Cardiac muscle cell (in vitro differentiated cells and primary cell): ENCODE measurements at places on chromosomes 16 and 17. TPM values are rescaled to one million over a fixed set of nuclear protein-coding genes. Genes with fewer than 3 reads are reported as not detected.

Gene FBXW10
- polyA plus RNA-seq: 0.31 TPM in 1 of 2 replicates, not detected in the other

Gene TP53TG3B
- not detected in 2 replicates for polyA plus RNA-seq

Gene SERPINF2
- not detected in 2 replicates for polyA plus RNA-seq

Gene PTGES3L
- 72.9 and 86.1 TPM in 2 replicates for polyA plus RNA-seq

Gene ERI2
- 18.1 and 39.3 TPM in 2 replicates for polyA plus RNA-seq

Gene SULT1A3
- polyA plus RNA-seq: 7.7 and 17.1 TPM in 2 replicates

Gene C16orf96
- 0.24 and 0.39 TPM in 2 replicates for polyA plus RNA-seq

Gene MT1G
- polyA plus RNA-seq: not detected in 2 replicates

Gene FBXO31
- 15.4 and 31.2 TPM in 2 replicates for polyA plus RNA-seq

Gene MYCBPAP
- polyA plus RNA-seq: 1.2 and 2.5 TPM in 2 replicates

Gene KRT28
- not detected in 2 replicates for polyA plus RNA-seq

Gene WDR59
- polyA plus RNA-seq: 46.3 and 58.0 TPM in 2 replicates

Gene KCNJ2
- 0.14 TPM in 1 of 2 replicates, not detected in the other for polyA plus RNA-seq

Gene KRT27
- not detected in 2 replicates for polyA plus RNA-seq

Gene NPW
- 13.4 and 38.6 TPM in 2 replicates for polyA plus RNA-seq

Gene TBC1D3G
- polyA plus RNA-seq: 4.5 and 5.9 TPM in 2 replicates

Gene CDH1
- polyA plus RNA-seq: 0.09 TPM in 1 of 2 replicates, not detected in the other

Gene UBE2G1
- polyA plus RNA-seq: 107 and 123 TPM in 2 replicates

Gene KRT9
- polyA plus RNA-seq: not detected in 2 replicates
